AG08395 (cell line): ENCODE measurements at places on chromosomes 3 and 15.

DNA sequence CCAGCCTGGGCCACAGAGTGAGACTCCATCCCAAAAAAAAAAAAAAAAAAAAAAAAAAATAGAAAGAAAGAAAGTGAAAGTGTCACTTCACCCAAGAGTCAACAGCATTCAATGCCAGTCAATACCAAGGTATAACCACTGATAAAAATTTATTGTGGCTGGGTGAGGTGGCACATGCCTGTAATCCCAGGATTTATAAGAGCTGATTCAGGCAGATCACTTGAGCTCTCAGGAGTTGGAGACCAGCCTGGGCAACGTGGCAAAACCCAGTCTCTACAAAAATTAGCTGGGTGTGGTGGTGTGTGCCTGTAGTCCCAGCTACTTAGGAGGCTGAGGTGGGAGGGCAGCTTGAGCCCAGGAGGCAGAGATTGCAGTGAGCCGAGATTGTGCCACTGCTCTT lies 46.5 kb upstream of the PIK3CB start:
- DNase-seq = no peak

DNA sequence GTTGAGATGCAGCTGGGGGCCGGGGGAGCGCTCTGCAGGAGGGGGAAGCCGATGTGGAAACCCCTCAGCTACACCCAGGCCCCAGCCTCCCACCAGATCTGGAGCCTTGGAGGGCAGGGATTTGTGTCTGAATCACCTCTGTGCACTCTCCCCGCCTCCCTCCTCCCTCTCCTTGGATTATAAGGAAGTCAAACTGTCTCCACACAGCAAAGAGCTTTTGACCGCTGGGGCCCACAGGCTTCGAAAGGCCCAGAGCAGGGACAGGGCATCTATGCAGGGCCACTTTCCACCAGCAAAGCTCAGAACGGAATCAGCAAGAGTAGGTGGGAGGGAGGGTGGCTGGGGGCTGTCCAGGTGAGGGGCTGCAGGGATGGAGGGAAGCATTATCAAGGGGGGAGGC lies 68.9 kb downstream of the IQSEC1 start:
- no peak for DNase-seq

DNA sequence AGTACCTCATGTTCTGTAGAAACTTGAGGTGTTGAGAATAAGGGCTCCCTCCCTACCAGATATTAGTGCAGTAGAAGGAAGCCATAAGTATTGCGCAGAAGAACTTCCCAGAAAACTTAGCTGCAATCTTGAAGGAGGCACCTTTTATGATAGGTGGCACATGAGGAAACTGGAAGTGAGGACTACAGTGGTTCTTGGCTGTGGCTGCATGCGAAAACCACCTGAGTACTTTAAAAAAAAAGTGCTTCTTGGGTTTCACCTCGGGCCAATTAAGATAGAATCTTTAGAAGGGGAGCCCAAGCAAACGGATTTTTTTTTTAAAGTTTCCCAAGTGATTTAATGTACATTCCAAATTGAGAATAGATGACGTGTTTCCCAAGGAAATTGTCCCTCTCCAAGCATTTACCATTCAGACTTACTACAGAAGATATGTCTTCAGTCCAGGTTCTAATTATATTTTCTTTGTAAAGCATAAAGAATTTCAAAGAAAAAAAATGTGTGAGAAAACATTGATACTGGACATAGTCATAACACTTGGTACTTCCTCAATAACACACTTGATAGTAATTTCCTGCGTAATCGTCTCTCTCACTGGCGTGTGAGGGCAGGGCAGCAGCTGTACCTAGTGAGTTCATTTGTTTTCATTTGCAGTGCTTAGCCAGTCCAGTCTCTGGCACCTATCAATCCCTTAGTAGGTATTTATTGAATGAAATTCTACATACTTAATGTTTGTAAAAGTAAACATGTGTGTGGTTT lies 12.3 kb upstream of the NR1I2 start:
- no peak for DNase-seq

- DNase-seq = no peak
These were observed 153.6 kb upstream of the TP63 start for GRCh38 chr3:189477614-189478013.

DNA sequence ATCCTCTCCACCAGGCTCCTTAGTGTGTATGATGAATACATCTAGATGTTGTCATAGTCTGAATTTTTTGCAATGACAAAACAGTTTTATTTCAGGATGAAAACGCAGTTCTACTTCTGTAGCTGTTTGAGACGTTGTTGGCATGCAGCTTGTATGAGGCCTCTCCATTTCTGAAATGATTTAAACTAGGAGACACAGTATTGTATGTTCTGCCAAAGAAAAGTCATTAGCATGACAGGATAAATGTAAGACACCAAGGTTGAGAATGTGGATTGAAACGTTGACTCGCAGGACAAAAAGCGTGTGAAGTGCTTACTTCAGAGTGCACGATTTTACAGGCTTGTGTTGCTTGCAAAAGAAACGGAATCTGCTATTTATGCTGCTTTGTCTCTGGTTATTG lies 35.3 kb downstream of the ABHD17C start:
- no peak for DNase-seq

DNA sequence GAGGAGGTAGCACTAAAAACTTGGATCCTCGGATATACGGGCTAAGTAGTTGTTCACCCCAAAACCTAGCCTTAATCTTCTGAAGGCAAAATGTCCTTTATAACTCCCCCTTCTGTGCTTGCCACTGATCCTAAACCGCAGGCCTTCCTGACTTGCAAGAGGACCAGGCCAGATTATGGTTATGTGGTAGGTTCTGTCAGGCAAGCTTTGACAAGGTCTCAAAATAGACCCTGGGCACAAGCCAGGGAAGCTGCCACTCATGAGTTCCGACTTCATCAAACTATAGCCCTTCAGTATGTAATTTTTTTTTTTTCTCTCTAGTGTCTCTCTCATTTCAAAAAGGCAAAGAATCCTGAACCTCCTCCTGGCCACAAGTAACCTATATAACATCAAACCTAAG lies 3.2 kb downstream of the LRRFIP2 start:
- DNase-seq = no peak

DNA sequence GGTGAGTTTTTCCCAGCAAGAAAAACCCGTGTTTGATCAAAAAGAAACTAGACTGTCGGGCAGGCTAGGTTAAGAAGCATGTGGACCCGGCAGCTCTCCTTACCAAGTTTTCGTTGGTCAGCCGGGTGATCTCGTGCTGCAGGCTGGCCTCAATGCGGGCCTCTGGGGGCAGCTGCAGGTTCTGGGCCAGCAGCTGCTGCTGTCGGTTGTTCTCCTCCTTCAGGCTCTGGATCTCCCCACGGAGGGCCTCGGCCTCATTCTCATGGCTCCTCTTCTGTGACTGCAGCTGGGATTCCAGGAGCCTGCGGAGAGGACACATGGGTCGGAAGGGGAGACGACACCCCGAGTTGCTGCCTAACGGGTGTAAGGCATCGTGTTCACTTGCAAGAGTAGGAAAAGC lies 44.5 kb upstream of the MYO5C start:
- no peak for DNase-seq

DNA sequence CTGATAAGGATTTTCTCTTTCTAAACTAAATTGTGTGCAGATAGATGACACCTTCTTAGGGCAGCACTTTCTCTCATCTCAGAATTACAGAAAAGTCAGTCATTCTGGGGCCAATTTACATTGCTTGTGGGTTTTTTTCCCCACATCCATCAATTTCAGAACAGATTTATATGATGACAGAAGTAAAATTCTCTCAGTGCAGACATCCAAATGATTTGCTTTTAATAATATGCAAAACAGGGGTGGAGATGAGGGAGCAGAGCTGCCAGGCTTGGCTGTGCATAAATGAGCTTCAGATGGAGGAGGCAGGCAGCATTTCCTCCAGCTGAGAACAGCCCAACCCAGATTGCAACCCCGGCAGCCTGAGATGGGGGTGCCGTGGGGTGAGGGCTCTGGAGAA lies 44.0 kb downstream of the EDEM1 start:
- no peak for DNase-seq

GRCh38 chr3:112644453-112644852 lies 3.5 kb upstream of the CCDC80 start:
- DNase-seq = no peak

- no peak for DNase-seq
These were observed 248.5 kb upstream of the TGFBR2 start for GRCh38 chr3:30357897-30358296.

- DNase-seq = no peak
These were observed 60.0 kb downstream of the CCK start for GRCh38 chr3:42205800-42206514.

GRCh38 chr3:149018247-149018646 lies 26.9 kb downstream of the GYG1 start:
- peak; percentile 26 for DNase-seq

DNA sequence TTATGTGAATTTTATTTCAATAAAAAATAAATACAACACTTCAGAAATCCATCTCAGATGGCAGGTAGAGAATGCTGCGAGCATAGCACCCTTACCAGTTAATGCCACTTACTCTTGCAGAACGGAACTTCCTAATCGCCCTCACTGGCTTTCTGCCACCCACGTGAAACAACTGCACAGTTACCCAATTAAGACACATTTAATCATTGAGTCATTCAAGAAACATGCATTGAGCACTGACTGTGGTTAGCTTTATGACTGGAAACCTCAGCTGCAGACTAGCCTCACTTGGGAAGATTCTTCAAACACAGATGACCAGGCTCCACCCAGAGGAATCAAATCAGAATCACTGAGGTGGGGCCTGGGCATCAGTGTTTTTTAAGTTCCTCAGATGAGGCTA lies 5.6 kb upstream of the MFGE8 start:
- DNase-seq = peak; percentile 94

DNA sequence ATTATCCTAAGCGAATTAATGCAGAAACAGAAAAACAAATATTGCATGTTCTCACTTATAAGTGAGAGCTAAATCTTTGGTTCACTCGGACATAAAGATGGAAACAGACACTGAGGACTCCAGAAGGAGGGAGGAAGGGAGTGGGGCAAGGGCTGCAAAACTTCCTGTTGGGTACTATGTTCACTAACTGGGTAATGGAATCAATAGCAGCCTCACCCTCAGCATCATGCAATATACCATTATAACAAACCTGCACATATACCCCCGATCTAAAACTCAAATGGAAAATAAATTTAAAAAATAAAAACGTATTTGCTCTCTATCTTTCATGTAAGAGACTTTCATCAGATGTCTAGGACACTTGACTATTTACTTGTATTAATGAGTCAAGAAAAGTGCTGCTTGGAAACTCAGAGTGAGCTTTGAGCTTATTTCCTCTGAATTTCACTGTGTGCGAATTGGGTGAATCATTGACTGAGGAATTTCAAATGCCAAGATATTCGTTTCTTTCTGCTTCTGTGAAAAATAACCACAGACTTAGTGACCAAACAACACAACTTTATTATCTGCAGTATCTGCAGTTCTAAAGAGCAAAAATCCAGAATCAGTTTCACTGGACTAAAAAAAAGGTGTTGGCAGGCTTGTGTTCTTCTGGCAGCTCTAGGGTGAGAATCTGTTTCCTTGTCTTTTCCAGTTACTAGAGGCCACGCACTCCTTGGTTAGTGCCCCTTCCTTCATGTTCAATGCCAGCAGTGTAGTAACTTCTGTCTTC lies 18.4 kb downstream of the TM4SF18 start:
- peak; percentile 81 for DNase-seq

- no peak for DNase-seq
These were observed 363 bp downstream of the GTF2E1 start for GRCh38 chr3:120742849-120743365.

DNA sequence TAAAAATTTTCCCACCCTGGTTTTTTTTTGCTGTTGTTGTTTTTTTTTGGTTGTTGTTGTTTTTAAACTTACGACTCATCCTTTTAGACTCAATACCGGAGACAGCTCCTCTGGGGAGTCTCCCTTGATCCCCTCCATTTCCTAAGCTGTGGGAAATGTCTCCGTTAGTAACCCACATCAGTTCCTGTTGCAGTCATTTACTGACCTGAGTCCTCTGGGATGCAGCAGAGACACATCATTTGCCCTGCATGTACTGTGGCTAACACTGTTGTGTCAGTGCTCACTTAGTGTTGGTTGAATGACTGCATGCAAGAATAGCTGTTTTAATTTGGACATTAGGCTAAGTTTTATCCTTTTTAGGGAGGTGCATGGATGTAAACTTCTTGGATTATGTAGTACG lies 83.8 kb downstream of the MBNL1 start:
- DNase-seq = peak; percentile 35

GRCh38 chr3:32822609-32823498 lies 5.1 kb downstream of the TRIM71 start:
- no peak for DNase-seq

GRCh38 chr3:164250923-164251322 lies 827.4 kb downstream of the SI start:
- DNase-seq = no peak

GRCh38 chr3:24311881-24312280 lies 182.8 kb downstream of the THRB start:
- no peak for DNase-seq

DNA sequence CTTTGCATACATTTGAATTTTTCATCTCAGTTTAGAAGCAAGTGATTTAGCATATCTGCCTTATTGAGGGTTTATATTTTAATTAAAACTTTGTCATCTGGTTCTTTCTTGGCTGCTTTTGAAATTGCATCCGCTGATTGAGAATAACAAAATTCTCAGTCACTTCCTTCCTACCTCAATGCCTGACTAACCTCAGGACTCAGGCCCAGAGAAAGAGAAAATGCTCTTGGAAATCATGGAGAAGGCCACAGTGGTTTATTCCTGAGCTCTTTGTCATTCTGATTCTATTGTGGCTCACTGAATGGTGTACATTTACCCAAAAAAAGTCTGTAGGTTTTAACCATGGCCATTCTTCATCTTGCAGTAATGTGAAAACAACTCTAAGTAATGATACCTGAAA lies 533.9 kb downstream of the TBL1XR1 start:
- peak; percentile 2 for DNase-seq

GRCh38 chr3:33008282-33008681 lies 56.8 kb downstream of the CCR4 start:
- DNase-seq = no peak

DNA sequence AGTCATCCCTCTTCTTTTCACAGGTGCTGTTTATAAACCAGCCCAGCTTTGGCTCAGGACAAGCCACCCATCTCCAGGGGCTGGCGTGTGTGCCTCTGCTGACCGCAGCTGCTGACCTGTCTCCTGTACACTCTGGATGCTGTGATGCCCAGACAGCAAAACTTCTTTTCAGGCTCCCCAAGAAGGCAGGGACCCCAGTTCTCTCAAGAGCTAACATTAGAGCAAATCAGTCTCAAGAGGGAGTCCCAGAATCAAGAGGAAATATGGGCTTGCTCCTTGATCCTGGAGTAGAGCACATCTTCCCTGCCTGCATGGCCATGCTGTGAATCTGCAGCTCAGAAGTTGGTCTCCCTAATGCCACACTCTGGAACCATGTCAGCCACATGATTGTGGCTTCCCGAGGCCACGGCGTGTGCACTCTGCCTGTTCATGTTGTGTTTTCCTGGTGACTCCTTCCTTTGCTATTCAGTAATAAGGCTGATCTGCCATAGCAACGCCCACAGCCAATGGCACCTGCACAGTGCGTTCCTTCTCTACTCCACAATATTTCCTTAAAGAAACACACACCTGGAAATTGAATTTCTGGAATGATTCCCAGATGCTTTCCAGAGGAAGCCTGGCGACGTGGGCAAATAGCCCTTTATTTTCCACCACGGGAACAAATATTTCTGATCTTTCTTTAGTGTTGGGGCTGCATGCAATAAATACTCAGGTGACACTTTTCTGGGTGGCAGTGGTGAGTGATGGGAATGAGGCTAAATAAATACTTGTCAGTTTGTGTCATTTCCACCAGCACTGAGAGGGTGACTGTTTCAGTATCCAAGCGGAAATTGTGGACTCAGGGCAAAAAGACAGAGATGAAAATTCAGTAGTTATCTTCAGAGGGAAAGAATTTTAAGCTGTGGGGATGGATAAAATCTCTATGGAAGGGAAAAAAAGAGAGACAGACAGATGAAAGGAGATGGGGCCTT lies 21.9 kb upstream of the THSD4 start:
- DNase-seq = peak; percentile 80
